HT-29 (cell line): ENCODE measurements at places on chromosomes 11 and 22. TPM values are rescaled to one million over a fixed set of nuclear protein-coding genes. Genes with fewer than 3 reads are reported as not detected.

GRCh38 chr11:34682825-34683224, 61.9 kb downstream of the EHF start:
- no peak for DNase-seq

GRCh38 chr22:40463017-40463631, 92.7 kb downstream of the SGSM3 start:
- no peak for DNase-seq

The OR51I1 gene
- not detected in 2 replicates for total RNA-seq

DNA sequence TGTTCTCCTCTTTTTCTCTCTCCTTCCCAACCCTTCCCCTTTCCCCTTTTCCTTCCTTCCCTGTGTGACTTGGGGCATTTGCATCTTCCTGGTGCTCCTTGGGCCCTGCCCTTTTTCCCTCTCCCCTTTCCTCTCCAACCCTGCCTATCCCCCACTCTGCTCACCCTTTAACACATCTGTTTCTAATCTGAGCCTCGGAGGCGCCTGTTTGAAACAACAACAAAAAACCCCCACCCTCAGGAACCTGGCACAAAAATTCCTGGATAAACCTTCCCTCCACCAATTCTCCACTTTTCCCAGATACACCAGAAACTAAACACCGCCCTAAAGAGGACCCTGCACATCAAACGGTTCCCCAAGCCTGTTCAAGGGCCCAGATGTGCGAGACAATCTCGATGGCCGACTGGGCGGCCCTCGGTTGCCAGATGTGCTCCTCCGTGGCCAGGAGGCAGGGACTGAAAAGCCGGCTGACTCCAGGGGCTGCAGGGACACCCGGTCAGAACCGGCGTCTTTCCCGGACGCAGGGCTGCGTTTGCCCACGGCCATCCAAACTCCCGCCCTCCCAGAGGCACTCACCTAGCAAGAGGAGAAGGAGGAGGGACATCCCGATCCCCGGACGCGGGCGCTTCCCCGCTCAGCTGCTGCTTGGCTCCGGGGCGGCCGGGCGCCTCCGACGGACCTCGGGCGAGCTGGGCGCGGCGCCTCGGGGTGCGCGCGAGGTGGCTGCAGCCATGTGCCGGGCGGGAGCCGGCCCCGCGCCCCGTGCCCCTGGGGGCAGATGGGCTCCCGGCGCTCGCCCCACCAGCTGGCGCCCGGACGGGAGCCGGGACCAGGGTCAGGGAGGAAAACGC, 486 bp downstream of the CLMP start:
- DNase-seq = no peak

GRCh38 chr11:34345991-34346480, 11.8 kb downstream of the ABTB2 start:
- peak; percentile 91 for DNase-seq

- DNase-seq = no peak
Observed at GRCh38 chr11:112526699-112527416, 266.2 kb upstream of the PLET1 start.
